ENCODE measurements at places on chromosomes 3 and 15.

DNA sequence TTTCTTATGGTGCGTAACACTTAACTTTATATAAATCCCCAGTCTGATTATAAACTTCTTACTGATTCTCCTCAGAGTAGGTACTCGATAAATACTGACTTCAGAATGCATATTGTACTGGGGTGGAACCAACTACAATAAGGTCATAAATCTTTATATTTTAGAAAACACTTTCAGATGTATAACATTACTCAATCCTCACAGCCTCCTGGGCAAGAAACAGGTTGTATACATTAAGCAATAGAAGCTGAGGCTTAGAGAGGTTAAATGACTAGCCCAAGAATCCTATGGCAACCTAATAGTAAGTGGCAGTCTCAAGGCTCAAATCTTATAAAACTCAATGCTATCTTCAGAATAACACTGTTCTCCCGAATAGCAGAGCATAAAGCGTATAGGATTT lies 9.1 kb downstream of the VPS13C start:
- no peak for DNase-seq

GRCh38 chr3:156793400-156793799 lies 32.8 kb upstream of the LEKR1 start:
- DNase-seq, result no peak

- no peak for DNase-seq
These were observed 33.3 kb upstream of the MEIS2 start for GRCh38 chr15:37133602-37134001.

DNA sequence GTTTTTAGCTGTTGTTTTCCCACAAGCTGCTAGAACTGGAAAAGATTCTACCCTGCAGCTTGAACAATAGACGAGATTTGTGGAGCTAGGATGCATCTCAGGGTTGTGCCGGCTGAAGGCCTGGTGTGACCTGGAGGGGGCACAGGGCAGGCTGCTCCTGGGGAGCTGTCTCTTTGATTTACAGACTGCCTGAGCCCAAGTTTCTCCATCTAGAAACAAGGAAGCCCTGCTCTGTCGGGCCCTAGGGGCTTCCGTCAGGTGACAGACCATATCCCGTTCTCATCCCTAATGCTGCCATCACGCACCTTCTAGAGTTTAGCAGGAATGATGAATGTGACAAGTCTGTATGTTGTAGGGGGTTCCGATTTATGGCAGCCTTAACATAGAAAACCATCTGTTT lies 7.9 kb upstream of the CPNE9 start:
- DNase-seq, result no peak

- DNase-seq, result no peak
These were observed 99.4 kb upstream of the TSC22D2 start for GRCh38 chr3:150308481-150309256.

GRCh38 chr15:28093752-28094535 lies 5.2 kb downstream of the OCA2 start:
- no peak for DNase-seq

DNA sequence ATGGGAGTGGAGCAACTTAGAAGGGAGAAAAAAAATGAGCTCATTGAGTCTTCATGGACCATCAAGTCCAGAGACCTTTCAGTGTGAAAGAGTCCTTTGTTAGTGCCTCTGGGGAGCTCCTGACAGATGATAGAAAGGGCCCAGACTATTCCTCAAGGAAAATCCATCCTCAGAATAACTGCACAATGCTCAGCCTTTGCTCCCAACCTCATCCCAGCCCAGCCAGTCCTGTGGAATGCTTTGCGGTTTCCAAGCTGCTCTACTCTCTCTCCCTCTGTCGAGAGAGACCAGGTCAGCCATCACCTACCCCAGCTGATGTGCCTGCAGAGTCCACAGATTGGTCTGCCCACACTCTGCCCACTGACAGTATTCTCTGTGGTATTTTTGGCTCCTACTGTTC lies 406.2 kb downstream of the MFSD1 start:
- no peak for DNase-seq

GRCh38 chr3:177236704-177237103 lies 39.4 kb upstream of the TBL1XR1 start:
- DNase-seq, result no peak

Measured in activated CD8-positive, alpha-beta memory T cell treated with anti-CD3 and anti-CD28 coated beads for 1 hour (primary cell).